ENCODE measurements at places on chromosomes 1 and 21. TPM values are rescaled to one million over a fixed set of nuclear protein-coding genes. Genes with fewer than 3 reads are reported as not detected.
A peak's percentile ranks its signal among the peaks of the same experiment; 100 is the strongest.

- H3K27ac ChIP-seq: no peak overlapping the region
- H3K27me3 ChIP-seq: 0 out of 2 replicates have a peak, but pooled peaks cover 4% of the 10 kb centered on the region
- no peaks in the 10 kb centered on the region for H3K4me1 ChIP-seq
- DNase-seq: no peak
- no peak overlapping the region for H3K4me3 ChIP-seq
- H3K36me3 ChIP-seq: no peaks in the 10 kb centered on the region
Measured at GRCh38 chr1:233621923-233622322, 8.0 kb downstream of the KCNK1 start.

- H3K4me1 ChIP-seq: no peaks in the 10 kb centered on the region
- no peaks in the 10 kb centered on the region for H3K36me3 ChIP-seq
- no peak overlapping the region for H3K4me3 ChIP-seq
- no peak overlapping the region for H3K27ac ChIP-seq
Measured at GRCh38 chr1:184287001-184287400, 99.8 kb upstream of the C1orf21 start.

DNA sequence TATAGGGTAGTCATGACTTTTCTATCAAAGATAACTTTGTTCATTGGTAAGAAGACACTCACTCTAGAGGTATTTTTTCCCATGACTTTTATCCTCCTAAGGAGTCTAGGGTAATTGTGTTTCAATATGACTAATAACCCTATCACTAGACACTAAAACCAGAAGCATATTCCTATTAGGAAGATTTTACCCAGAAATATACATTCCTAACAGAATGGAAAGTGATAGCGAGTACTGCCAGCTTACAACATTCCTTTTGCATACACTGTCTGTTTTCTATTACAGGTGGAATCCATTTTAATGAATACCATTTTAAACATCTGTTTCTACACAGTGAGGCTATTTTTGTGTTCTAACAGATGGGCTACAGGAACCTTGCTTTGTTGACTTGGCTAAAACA lies 31.4 kb upstream of the C1orf185 start:
- no peak for DNase-seq
- no peaks in the 10 kb centered on the region for H3K27me3 ChIP-seq
- H3K27ac ChIP-seq: no peak overlapping the region
- no peak overlapping the region for H3K4me3 ChIP-seq

- H3K4me1 ChIP-seq: 0 out of 2 replicates have a peak, but pooled peaks cover 4% of the 10 kb centered on the region
- H3K27ac ChIP-seq: no peak overlapping the region
- no peak overlapping the region for H3K4me3 ChIP-seq
Measured at GRCh38 chr1:30110846-30111245, 612.5 kb downstream of the MATN1 start.

- no peaks in the 10 kb centered on the region for H3K36me3 ChIP-seq
- no peaks in the 10 kb centered on the region for H3K27me3 ChIP-seq
- H3K4me1 ChIP-seq: no peaks in the 10 kb centered on the region
- H3K4me3 ChIP-seq: no peak overlapping the region
Measured at GRCh38 chr1:96525657-96526557, 195.7 kb upstream of the PTBP2 start.

GRCh38 chr1:18157352-18157751 lies 49.8 kb downstream of the IGSF21 start:
- H3K27me3 ChIP-seq: no peaks in the 10 kb centered on the region
- H3K27ac ChIP-seq: no peak overlapping the region
- H3K4me3 ChIP-seq: no peak overlapping the region
- no peak for DNase-seq
- no peaks in the 10 kb centered on the region for H3K36me3 ChIP-seq

DNA sequence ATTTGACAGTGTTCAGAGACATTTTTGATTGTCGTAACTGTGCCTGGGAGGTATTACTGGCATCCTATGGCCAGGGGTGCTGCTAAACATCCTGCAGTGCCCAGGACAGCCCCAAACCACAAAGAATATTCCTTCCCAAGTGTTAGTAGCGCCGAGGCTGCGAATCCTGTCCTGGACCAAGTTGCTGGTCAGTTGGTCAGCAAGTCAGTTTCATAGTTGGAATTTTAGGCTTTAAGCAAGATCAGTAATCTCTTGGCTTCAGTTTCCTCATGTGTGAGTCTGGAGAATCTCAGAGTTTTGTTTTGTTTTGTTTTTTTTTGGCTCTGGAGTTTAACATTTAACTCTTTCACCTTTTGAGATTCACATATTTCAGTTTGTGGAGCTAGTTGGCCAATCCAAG lies 65.0 kb downstream of the MTR start:
- no peak for DNase-seq
- no peaks in the 10 kb centered on the region for H3K27me3 ChIP-seq
- no peak overlapping the region for H3K4me3 ChIP-seq
- no peak overlapping the region for H3K27ac ChIP-seq
- peaks cover 51% of the 10 kb centered on the region for H3K36me3 ChIP-seq

- H3K27ac ChIP-seq: no peak overlapping the region
- H3K27me3 ChIP-seq: no peaks in the 10 kb centered on the region
- no peak for DNase-seq
Measured at GRCh38 chr1:209662879-209663327, 10.7 kb upstream of the LAMB3 start.

- H3K27ac ChIP-seq: no peak overlapping the region
- DNase-seq: no peak
- H3K27me3 ChIP-seq: no peaks in the 10 kb centered on the region
- peaks cover 54% of the 10 kb centered on the region for H3K36me3 ChIP-seq
- H3K4me3 ChIP-seq: no peak overlapping the region
Measured at GRCh38 chr1:35406103-35406502, 137.6 kb downstream of the ZMYM4 start.

GRCh38 chr21:9008636-9009035 lies 1512.7 kb upstream of the TPTE start:
- no peaks in the 10 kb centered on the region for H3K27me3 ChIP-seq
- H3K27ac ChIP-seq: no peak overlapping the region
- H3K4me3 ChIP-seq: no peak overlapping the region
- no peaks in the 10 kb centered on the region for H3K36me3 ChIP-seq
- no peaks in the 10 kb centered on the region for H3K4me1 ChIP-seq

- no peaks in the 10 kb centered on the region for H3K27me3 ChIP-seq
- H3K27ac ChIP-seq: peak overlapping the region; percentile 98
- peak overlapping the region; percentile 53 for H3K4me3 ChIP-seq
- H3K36me3 ChIP-seq: peaks cover 7% of the 10 kb centered on the region
Measured at GRCh38 chr1:26282401-26282918, 2.6 kb downstream of the SH3BGRL3 start.

- H3K4me1 ChIP-seq: no peaks in the 10 kb centered on the region
- no peak overlapping the region for H3K27ac ChIP-seq
- H3K4me3 ChIP-seq: no peak overlapping the region
- DNase-seq: no peak
Measured at GRCh38 chr1:223783676-223784075, 62.1 kb downstream of the TP53BP2 start.

- H3K27me3 ChIP-seq: no peaks in the 10 kb centered on the region
- no peak for DNase-seq
- peaks cover 69% of the 10 kb centered on the region for H3K4me1 ChIP-seq
- no peak overlapping the region for H3K4me3 ChIP-seq
- H3K27ac ChIP-seq: no peak overlapping the region
- H3K36me3 ChIP-seq: no peaks in the 10 kb centered on the region
Measured at GRCh38 chr1:6961905-6962477, 176.7 kb downstream of the CAMTA1 start.

DNA sequence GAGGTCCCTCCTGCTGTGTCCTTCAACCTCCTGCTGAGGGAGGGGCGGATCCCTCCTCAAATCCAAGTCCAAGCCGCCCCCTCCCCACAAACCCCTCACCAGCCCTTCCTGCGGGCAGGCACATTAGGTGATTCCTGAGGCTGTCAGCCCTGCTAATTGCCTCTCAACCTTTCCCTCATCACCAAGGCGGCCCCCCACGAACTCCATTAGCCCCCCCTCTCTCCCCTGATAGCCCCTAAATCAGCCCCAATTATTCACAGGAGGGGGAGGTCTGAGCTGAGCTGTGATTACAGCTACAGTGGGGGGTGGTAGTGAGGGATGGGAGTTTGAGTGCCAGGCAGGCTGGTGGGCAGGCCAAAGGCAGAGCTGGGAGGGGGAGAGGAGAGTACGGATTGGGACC lies 5.8 kb upstream of the PEAR1 start:
- H3K27me3 ChIP-seq: no peaks in the 10 kb centered on the region
- no peak overlapping the region for H3K4me3 ChIP-seq
- H3K36me3 ChIP-seq: no peaks in the 10 kb centered on the region
- no peak overlapping the region for H3K27ac ChIP-seq
- H3K4me1 ChIP-seq: peaks cover 4% of the 10 kb centered on the region

DNA sequence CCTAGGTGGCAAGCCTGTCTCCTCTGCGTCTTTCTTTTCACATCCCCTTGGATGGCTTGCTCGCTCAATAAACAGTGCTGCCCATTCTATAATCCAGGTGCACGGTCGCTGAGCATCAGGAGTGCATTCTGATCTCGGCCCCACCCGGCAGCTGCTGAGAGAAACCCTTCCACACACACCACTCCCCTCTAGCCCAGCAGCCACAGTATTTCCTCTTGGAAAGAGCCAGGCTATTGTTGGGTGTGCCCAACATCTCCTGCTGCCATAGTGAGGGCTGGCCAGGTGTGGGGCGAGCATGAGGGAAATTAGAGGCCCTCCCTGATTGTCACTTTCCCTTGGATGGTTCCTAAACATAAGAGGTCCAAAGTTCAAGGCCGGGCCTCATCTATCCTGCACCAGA lies 24.7 kb downstream of the GPA33 start:
- no peak overlapping the region for H3K27ac ChIP-seq
- H3K4me3 ChIP-seq: no peak overlapping the region
- H3K4me1 ChIP-seq: peaks cover 6% of the 10 kb centered on the region
- H3K36me3 ChIP-seq: no peaks in the 10 kb centered on the region

DNA sequence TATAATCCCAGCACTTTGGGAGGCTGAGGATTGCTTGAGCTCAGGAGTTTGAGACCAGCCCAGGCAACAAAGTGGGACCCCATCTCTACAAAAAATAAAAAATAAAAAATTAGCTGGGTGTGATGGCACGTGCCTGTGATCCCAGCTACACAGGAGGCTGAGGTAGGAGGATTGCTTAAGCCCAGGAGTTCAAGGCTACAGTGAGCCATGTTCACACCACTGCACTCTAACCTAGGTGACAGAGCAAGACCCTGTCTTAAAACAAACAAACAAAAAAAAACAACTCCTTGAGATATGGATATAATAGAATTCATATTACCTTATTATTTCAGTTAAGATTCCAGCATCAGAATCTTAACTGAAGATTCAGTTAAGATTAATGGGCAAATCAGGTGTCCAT lies 52.4 kb downstream of the RPL5 start:
- no peak for DNase-seq
- H3K36me3 ChIP-seq: no peaks in the 10 kb centered on the region
- H3K4me3 ChIP-seq: no peak overlapping the region
- no peak overlapping the region for H3K27ac ChIP-seq
- no peaks in the 10 kb centered on the region for H3K27me3 ChIP-seq
- no peaks in the 10 kb centered on the region for H3K4me1 ChIP-seq

- no peak overlapping the region for H3K27ac ChIP-seq
- no peaks in the 10 kb centered on the region for H3K36me3 ChIP-seq
- DNase-seq: no peak
- no peaks in the 10 kb centered on the region for H3K27me3 ChIP-seq
- no peak overlapping the region for H3K4me3 ChIP-seq
Measured at GRCh38 chr1:108742253-108742652, 4.2 kb upstream of the STXBP3 start.

DNA sequence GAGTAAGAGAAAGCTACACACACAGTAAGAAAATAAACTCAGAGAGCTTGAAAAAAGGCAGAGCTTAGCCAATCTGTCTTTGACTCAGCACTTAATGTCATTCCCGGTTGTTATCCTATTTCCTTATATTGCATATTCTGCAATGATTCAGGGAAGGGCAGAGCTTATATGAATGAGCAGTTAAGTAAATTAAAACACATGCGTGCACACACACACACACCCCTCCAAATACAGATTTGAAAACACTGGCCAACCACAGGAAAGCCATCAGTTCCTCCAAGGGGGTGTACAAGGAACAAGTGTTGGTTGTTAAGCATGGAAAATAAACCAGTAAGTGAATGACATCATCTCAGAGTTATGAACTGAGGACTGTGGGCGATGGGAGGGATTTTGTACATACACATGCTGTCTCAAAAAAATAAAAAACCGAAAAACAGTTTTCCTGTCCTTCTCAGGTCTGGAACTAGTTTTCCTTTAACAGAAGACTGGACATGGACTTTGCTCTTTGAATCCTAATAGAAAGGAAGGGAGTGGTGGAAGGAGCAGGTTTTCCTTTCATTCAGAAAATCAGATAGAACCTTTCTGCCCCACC lies 1.0 kb downstream of the IQGAP3 start:
- H3K36me3 ChIP-seq: no peaks in the 10 kb centered on the region
- no peak overlapping the region for H3K27ac ChIP-seq
- H3K27me3 ChIP-seq: no peaks in the 10 kb centered on the region
- peaks cover 6% of the 10 kb centered on the region for H3K4me1 ChIP-seq
- no peak overlapping the region for H3K4me3 ChIP-seq
- DNase-seq: no peak

GRCh38 chr1:37394574-37395464 lies 79.6 kb upstream of the ZC3H12A start:
- H3K27ac ChIP-seq: no peak overlapping the region
- DNase-seq: no peak
- H3K4me3 ChIP-seq: no peak overlapping the region

- DNase-seq: no peak
- H3K27ac ChIP-seq: no peak overlapping the region
- no peaks in the 10 kb centered on the region for H3K36me3 ChIP-seq
Measured at GRCh38 chr1:50681931-50682330, 258.7 kb upstream of the DMRTA2 start.

DNA sequence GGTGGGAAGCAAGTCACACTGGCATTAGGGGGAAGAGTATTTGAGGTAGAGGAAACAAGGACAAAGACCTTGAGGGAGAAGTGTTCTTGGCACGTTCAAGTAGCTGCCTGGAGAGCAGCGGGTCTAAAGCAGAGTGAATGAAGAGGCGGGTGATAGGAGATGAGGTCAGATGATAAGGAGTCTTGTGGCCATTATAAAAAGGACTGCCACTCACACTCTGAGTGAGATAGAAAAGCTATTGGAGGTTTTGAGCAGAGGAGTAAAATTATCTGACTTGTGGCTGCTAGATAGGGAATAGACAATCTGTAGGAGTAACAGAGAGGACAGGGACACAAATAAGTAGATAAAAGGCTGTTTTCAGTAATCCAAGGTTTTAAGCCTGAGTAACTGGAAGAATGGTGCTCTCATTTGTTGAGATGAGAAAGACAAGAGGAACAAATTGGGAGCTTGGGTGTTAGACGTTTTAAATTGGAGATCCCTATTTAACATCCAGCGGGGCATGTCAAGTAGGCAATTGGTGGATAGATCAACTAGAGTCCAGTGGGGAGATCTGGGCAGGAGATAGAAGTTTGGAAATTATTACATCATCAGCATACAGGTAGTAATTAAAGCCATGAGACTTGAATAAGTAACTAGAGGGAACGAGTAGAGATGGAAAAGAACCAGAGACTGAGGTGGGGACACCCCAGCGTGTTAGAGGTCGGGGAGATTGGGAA lies 43.7 kb downstream of the HENMT1 start:
- H3K4me1 ChIP-seq: no peaks in the 10 kb centered on the region
- H3K27me3 ChIP-seq: no peaks in the 10 kb centered on the region
- H3K4me3 ChIP-seq: no peak overlapping the region
- DNase-seq: no peak

LAMB3 gene
- total RNA-seq: 1.3 TPM

OR10J4 gene
- total RNA-seq: not detected

PRUNE1 gene
- total RNA-seq: 35.0 TPM

SPATA46 gene
- not detected for total RNA-seq

MX1 gene
- 108 TPM for total RNA-seq

RIMKLA gene
- 2.1 TPM for total RNA-seq

BRDT gene
- total RNA-seq: not detected

OLIG2 gene
- total RNA-seq: not detected

Measured in Karpas-422 (cell line).